Calu3 (cell line): ENCODE measurements at places on chromosomes 7 and 10. TPM values are rescaled to one million over a fixed set of nuclear protein-coding genes. Genes with fewer than 3 reads are reported as not detected.

Gene OPN1SW
- total RNA-seq = not detected in 2 replicates

Gene NPY
- total RNA-seq = not detected in 2 replicates

Gene RPEL1
- 0.57 and 0.61 TPM in 2 replicates for total RNA-seq

Gene TNPO3
- 43.6 and 47.1 TPM in 2 replicates for total RNA-seq

Gene SMARCD3
- 2.3 and 4.1 TPM in 2 replicates for total RNA-seq
